ENCODE measurements at places on chromosomes 3 and 15. TPM values are rescaled to one million over a fixed set of nuclear protein-coding genes. Genes with fewer than 3 reads are reported as not detected.

Gene TUSC7
- not detected for polyA plus RNA-seq

- DNase-seq = no peak
These were observed 280.3 kb downstream of the NR2F2 start for GRCh38 chr15:96610757-96611156.

- no peak for DNase-seq
These were observed 4.7 kb downstream of the TCF12 start for GRCh38 chr15:56923174-56923591.

- no peak for DNase-seq
These were observed 12.6 kb downstream of the ETV5 start for GRCh38 chr3:186096290-186096689.

Gene GOLGA8T
- polyA plus RNA-seq = not detected

All from left lung (tissue), 14 donors.